ENCODE measurements at places on chromosomes 3 and 15.

- no peak for DNase-seq
Measured at GRCh38 chr3:156620260-156620659, 54.1 kb upstream of the TIPARP start.

GRCh38 chr15:77815015-77815414, 182.3 kb upstream of the LINGO1 start:
- DNase-seq = no peak

GRCh38 chr3:45978006-45978761, 17.4 kb downstream of the FYCO1 start:
- DNase-seq = no peak

GRCh38 chr3:35404571-35404970, 234.8 kb upstream of the ARPP21 start:
- DNase-seq = no peak

DNA sequence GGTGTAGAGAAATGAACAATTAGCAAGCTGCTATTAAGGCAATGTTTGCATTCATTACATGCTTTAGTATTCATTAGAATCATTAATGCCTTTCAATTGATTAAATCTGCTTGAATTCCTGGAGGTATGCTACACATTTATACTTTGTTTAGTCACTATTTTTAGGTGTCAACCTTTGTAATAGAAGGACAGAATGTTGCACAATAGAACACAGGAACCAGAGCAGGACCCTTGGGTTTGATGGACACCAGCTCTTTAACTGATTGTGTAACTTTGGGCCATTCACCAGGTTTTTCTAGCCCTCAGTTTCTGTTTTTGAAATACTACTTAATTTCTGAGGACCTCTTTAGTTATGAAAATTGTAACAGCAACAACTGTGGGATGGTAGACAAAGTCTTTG, 317.6 kb upstream of the UMPS start:
- no peak for DNase-seq

GRCh38 chr3:187243933-187244524, 46.7 kb downstream of the RTP1 start:
- DNase-seq = no peak

DNA sequence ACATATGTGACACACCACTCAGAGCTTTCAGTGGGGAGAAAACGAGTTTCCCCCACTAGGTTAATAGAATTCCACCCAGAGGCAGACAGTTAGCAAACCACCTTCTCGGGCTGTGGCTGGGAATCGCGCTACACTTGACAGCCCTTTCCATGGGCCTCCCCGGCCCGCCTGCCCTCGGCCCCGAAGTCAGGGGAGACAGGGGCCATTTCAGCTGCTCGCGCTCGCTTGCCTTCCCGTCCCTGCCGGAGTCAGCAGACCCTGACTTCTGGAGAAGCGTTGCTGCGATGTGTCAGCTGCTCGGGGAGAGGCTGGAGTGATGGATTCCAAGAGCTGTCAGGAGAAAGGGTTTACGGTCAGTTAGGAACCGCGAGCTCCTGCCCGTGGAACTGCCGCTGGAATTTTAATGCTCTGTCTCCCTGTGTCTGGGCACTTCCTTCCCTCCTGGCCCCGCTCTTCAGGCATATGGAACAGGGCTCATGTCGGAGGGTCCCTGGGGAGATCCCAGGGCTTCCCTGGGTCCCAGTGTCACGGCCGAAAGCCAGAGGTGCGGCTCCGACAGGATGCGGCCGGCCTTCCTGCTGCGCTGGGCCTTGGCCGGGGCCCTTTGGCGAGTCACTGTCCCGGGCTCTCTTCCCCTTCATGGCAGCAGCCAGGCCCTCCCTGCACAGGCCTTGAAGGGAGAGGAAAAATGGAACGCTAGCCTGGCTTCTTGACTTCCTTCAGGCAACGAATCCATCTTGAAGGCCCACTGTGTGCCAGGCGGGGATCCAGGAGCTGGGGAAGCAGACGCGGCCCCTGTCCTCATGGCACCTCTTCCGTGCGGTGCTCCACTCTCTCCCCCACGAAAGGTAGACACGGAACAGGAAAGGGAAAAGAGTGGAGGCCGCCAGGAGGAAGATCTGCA, 38.4 kb upstream of the VPS8 start:
- DNase-seq = no peak

DNA sequence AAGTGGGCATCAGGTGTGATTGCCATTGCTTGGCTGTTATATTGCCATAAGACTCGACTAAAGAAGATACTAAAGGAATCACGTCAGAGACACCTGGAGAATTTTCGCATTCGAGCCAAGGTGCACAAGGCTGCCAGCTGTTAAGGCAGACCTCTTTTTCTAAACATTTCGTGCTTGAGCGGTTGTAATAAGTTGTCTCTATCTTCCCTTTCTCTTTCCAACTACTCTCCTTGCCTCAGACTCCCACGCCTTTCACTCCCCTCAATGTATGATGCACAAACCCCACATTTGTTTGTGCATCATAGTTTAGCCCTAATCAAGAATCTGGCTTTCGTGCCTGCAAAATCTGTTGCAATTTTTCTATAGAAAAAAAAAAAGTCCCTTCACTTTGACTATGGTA, 118.0 kb downstream of the IQCH start:
- no peak for DNase-seq

DNA sequence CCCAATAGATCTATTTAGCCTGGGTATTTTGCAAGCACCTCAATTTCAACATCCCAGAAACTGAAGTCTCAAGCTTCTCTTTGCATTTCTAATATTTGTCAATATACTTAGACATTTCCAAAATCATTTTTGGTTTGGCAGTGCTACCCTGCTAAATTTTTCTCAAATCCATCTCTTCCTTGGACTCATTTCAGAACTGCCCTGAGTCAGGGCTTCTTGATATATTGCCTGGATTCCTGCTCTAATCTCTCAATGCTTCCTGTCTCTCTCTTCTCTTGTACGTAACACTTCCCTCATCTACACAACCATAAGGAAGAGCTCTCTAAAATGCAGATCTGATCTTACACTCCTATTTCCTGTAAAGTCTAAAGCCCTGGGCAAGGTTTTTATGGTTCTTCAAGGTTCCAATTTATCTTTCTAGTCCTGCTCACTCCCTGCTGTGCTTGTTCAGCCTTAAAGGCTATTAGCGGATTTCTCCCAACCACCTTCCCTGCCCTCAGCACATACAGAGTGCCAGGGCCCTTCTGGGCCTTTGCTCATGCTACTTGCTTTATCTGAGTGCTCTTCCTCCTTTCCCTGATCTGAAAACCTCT, 53.0 kb upstream of the MME start:
- no peak for DNase-seq

GRCh38 chr3:181302960-181303359, 313.4 kb upstream of the DNAJC19 start:
- DNase-seq = no peak

GRCh38 chr3:61008998-61009380, 242.3 kb downstream of the FHIT start:
- no peak for DNase-seq
